ENCODE measurements at places on chromosomes 6 and 20.

DNA sequence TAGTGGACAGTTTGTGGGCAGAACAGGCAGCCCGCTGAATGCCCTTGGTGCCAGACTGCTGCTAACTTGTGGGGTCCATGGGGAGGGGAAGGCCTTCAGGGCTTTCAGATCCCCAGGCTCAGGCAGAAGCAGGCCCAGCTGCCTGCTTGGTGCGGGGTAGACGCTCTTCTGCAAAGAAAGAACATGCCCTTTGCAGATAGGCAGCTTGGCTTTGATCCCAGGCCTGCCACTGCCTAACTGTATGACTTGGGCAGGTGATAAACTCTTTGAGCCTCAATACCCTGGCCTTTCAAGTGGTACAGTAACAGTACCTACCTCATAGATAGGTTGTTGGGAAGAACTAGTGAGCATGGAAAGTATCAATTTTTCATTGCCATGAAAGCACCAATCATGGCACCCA lies 28.4 kb downstream of the CHMP4B start:
- no peak for DNase-seq

- DNase-seq, result no peak
Measured at GRCh38 chr20:2564406-2564805, 28.0 kb downstream of the TMC2 start.

DNA sequence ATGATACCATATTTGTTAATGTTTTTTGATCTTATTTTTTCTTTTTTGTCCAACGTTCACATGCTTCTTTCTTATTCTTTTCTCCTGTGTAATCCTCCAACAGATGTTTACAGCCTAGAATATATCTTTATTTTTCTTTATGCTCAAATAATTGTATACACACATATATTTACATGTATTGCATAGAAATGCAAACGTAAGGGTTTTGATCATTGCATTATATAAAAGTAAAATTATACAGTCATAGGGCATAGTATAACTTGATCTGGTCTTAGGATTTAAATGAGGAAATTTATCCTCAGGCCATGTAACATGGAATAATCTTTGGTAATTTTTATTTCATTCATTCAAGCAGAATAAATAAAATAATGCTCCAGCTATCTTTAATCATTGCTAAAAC lies 84.9 kb upstream of the EEF1E1 start:
- DNase-seq, result no peak

- no peak for DNase-seq
Measured at GRCh38 chr6:31609519-31610406, 5.3 kb upstream of the AIF1 start.

GRCh38 chr20:38907918-38908677 lies 18.1 kb upstream of the FAM83D start:
- DNase-seq, result no peak

- DNase-seq, result no peak
Measured at GRCh38 chr6:76644231-76644630, 571.8 kb upstream of the IMPG1 start.

DNA sequence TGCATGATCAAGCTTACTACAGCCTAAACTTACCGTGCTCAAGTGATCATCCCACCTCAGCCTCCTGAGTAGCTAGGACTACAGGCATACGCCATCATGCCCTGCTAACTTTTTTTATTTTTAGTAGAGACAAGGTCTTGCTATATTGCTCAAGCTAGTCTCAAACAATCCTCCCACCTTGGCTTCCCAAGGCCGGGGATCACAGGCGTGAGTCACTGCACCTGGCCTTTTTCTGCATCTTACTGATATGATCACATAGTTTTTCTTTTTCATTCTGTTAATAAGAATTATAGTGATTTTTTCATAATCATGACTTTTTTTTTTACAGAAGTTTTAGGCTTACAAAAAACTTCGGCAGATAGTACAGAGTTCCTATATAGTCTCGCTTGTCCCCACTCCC lies 93.2 kb downstream of the KIF13A start:
- DNase-seq, result no peak

DNA sequence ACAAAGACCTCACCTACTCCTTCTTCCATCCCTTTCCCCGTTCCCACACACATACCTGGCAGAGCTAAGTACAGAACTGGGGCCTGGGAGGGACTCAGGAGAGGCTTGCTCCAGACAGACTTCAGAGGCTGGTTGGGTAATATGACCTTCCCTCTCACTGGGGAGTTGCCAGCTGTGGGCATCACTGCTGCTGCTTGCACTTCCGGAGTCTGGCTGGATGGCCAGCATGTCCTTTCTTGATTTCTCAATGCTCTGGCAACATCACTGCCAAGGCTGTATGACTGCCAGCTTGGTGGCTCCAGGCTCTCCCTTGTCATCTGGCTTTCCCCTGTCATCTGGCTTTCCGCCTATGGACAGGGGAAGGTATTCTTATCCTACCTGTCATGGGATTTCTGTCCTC lies 47.8 kb downstream of the CDH22 start:
- no peak for DNase-seq

GRCh38 chr6:13412211-13412610 lies 75.2 kb downstream of the GFOD1 start:
- no peak for DNase-seq

DNA sequence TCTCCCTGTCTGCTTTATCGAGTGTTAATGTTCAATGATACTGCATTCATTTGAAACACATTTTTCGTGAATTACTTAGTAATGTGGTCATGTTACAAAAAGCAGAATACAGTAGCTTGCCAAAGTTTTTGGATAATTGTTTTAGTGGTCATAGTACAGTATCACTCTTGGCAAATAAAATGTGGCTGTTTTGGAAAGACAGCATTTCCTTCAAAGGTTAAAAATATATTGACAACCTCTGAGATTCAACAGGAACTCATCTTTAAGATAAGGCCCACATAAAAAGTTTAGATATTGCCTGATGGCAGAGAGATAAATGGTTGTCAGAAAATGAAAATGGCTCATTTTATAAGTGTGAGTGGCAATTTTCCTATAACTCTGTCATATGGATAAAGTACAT lies 297.7 kb upstream of the MAN1A1 start:
- DNase-seq, result no peak

- DNase-seq, result no peak
Measured at GRCh38 chr6:111691345-111692225, 85.9 kb upstream of the TRAF3IP2 start.

DNA sequence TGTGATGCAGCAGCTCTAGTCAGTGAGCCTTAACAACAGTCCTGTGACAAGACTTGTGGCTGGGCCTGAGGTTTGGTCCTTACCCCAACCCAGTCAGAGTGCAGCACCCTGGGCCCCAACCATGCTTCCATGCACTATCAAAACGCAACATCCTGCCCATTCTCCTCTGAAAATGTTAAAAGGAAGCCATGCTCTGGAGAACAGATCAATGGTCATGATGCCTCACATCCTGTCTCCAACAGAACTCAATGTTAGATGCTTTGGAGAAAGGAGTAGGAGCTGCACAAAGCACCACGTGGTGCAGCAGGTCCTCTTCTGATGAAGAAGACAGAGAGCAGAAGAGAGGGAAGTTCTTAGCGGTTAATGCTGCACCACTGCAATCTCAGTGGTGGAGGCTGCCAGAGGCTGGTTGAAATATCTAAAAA lies 41.9 kb downstream of the TRAM2 start:
- no peak for DNase-seq

DNA sequence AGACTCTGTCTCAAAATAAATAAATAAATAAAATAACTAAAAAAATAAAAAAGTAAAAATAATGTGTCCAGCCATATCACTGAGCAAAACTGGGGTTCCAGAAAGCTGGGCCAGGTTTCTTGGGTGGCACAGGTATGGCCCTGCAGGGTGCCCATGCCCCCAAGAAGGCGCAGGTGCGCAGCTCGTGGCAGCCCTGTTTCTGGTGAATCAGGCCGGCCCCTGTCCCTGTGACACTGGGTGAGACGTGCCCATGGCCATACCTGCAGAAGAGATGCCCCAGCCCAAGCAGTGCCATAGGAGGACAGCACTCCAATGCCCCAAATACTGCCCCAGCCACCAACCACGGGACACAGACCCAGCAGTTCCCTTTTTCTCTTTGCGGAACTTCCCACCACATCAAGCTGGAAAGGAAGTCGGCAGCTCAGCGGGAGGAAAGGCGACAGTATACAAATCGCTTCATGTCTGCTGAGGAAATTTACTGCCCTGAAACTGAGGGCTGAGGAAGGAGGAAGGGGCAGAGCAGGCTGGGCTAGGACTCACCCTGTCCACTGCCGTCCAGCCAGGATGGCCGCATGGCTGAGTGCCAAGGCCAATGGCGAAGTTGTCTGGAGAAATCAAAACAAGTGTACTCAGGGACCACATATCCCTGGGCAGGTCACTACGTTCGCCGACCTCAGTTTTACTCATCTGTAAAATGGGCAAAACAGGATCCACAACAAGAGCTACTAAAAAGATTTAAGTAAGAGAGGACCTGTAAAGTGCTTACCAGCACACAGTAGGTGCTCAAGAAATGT lies 55.4 kb downstream of the PREX1 start:
- no peak for DNase-seq

DNA sequence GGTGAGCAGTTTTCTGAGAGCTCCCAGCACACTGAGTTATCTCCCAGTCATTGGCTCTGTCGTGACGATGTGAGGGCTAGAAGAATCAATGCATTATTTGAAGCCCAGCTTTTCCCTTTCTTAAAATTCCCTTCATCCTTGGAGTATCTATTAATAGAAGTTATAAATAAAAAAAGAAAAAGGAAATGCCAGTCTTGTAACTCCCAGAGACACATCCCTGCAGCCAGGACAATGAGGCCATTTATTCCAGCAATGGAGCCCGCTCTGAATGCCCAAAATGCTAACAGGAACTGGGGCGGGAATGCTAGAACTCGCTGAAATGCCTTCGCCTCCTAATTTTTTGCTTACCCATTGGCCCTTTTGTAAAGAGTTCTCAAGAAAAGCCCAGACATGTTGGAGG lies 305.8 kb downstream of the TFAP2C start:
- no peak for DNase-seq

GRCh38 chr6:52335576-52335975 lies 26.4 kb upstream of the PAQR8 start:
- no peak for DNase-seq

DNA sequence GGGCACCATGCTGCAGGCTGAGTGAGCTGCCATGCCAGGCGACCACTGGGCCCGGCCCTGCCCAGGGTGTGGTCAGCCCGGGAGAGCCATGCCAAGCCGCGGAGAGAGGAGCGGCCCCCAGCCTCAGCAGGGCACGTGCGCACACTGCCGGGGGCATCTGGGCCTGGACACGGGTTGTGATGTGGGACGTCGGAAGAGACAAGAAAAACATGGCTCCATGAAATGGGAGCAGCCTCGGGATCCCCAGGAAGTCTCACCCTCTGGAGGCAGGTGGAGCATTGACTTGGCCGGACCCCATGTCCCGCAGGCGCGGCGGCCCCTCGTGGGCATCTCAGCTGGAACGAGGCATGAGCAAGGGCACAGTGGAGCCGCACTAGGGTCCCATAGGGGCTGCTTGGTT lies 16.8 kb upstream of the SLCO4A1 start:
- DNase-seq, result no peak

- DNase-seq, result no peak
Measured at GRCh38 chr6:148681666-148682065, 65.2 kb upstream of the UST start.

GRCh38 chr6:13671548-13672127 lies 40.0 kb downstream of the RANBP9 start:
- no peak for DNase-seq

DNA sequence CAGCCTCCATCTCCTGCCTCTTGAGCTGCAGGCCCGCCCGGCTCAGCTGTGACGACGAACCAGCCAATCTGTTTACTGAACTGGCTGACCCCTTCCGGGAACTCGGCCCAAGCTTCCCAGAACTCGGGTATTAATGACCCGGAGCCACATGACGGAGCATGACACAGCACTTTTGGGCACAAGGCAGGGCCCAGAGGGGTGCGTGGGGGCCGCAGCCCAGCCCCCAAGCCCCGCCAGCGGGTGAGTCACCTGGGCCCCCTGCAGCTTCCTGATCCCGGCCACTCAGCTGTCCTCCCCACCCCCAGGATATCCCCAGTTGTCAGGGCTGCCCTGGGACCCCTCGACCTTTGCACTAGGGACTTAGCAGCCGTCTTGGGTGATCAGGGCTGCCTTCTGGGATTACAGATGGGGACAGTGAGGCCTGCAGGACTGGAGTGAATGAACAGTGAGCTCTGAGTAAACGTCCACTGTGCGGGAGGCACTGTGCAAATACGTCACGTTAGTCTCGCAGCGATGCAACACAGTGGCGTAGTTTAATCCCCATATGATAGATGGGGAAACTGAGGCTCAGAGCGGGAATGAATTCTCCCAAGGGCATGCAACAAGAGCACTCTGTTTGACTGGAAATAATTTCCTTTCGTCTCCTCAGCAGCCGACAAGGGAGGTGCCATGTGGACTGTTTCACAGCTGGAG lies 102.1 kb downstream of the CEBPB start:
- DNase-seq, result peak; percentile 25

DNA sequence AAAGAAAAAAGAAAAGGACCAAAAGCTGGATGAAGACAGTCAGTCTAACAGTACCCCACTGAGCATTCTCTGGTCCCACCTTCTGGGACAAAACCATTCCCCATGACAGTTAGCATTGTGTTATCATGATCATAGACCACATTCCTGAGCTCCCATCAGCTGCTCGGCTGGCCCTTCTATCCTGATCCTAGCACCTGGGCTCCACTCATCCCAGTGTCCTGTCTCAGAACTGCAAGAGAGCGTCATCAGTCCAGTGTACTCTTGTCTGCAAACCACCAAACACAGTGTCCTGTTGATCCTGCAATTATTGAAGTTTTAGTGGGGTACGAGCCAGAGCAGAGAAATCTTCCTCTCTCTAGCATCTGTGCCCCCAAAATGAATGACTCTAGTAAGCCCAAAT lies 16.0 kb upstream of the TAAR1 start:
- no peak for DNase-seq

GRCh38 chr6:147867433-147868226 lies 359.1 kb downstream of the SAMD5 start:
- no peak for DNase-seq

- no peak for DNase-seq
Measured at GRCh38 chr6:390914-391558, 516 bp upstream of the IRF4 start.

- no peak for DNase-seq
Measured at GRCh38 chr6:169092375-169092774, 161.3 kb downstream of the THBS2 start.

- DNase-seq, result no peak
Measured at GRCh38 chr6:44044154-44044539, 83.1 kb downstream of the MRPL14 start.

DNA sequence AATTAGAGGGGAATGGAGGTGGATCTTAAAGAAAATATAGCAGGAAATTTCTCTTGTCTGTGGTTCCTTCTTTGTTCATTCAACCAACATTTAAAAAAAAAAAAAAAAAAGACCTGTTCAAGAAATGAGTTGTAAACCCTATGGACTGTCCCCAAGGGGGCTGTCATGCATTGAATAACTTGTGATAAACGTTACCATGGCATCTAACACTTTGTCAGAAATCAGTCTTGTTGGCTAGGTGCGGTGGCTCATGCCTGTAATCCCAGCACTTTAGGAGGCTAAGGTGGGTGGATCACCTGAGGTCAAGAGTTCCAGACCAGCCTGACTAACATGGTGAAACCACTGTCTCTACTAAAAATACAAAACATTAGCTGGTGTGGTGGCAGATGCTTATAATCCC lies 381.7 kb downstream of the BCKDHB start:
- DNase-seq, result no peak

Measured in activated CD4-positive, alpha-beta T cell treated with anti-CD3 and anti-CD28 coated beads for 24 hours (primary cell).